Stimulated activated CD4-positive, alpha-beta T cell treated with anti-CD3 and anti-CD28 coated beads, Interleukin-12 subunit alpha, Interleukin-12 subunit beta, amount 100 ng/mL, for 48 hours (primary cell): ENCODE measurements at places on chromosomes 7 and 10.

DNA sequence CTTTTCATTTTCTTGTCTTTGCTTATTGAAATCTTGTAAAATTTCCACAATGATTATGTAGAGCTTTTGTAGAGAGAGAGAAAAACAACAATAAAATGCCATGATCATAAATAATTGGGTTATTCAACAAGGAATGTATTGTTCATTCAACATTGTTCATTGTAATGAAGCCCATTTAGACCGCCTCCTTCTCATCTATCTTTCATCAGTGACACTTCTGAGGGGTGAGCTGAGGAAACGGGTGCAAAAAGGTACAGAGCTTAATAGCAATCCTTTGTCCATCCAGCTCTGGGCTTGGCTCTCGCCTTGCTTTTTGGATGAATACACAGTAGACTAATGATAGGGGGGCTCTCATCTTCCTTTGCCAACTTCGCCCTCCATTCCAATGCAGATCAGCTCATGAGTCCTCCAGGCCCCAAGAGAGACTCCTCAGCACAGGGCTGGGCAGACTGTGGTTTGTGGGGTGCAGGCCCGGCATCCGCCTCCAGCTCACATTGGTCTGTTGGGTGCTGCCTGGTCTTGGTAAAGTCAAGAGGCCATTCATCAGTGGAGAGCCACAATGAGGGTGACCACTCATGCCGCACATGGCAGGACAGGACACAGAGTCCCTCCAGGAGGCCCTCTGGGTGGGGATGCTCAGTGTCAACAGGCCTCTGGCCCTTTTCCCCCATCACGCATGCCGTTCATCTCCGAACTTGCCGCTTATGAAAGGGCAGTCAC, 17.9 kb upstream of the PPA1 start:
- DNase-seq, result no peak

DNA sequence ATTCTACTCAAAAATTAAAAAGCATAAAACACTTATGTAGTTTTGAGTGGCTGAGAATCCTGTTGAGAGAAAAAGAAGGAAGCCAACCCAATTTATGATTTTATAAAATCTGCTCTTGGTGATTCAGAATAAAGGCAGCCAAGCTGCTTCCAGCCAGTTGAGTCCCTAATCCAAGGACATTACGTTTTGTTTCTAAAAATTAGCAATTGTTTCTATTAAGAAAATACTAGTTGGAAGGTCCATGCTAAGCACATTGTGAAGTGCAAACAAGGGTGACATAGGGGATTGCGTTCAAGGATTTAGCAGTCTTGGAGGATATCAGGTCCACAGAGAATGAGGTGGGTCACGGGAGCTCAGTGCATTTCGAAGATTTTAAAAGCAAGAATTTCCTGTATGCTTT, 987.7 kb downstream of the TYW1 start:
- no peak for DNase-seq

DNA sequence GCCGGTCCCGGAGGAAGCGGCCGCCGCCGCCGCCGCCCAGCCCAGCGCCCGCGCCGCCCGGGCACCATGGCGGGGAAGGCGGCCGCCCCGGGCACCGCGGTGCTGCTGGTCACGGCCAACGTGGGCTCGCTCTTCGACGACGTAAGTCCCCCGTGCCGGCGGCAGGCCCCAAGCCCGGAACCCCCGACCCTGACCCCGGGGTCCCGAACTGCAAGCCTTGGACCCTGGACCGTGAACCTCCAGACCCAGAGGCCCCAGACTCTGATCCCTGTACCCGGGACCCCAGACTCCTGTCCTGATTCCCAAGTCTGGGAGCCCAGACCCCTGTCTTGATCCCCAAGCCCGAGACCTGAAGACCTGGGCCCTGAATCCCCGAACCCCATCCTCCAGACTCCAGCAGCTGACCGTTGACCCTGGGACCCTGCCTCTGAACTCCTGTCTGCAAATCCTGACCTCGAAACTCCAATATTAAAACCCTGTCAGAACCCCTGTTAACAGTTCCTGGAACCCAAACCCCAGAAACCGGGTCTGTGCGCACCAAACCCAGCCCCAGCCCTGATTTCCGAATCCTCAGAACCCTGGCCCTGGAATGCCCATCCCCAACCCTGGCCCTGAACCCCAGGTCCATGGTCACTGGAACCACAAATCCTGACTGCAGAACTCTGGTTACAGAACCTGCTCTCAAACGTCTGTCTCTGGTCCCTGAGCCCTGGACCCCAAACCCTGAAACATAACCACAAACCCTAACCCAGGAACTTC, 623 bp downstream of the INPP5A start:
- DNase-seq, result no peak

DNA sequence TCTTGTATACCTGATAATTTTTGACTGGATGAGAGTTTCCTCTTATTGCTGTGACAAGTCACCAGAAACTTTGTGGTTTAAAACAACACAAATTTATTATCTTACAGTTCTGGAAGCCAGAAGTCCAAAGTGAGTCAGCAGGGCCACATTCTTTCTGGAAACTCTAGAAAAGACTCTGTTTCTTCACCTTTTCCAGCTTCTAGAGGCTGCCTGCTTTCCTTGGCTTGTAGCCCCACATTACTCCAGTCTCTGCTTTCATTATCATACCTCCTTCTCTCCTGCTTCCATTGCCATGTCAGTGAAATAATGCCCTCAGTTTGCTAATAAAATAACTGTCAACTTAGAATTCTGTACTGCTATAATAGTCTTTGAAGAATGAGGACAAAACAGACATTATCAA, 65.3 kb downstream of the VCL start:
- DNase-seq, result no peak

DNA sequence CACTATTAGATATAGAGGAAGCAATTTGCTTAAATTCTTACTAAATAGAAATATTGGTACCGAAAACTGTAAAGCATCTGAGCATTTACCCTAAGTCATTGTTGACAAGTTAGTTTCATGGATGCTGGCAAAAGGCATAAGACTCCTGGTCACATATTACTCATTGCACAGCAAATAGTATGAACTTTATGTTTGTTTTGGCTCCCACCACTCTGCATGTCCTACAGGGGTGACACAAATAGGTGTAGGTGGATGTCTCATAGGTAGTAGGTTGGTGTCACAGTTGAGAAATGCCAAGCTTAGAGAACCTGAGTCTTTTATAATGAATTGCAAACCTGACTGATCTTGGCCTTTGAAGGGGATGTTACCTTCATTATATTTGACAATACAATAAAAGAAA, 199.6 kb upstream of the SEMA3D start:
- DNase-seq, result no peak

- peak; percentile 18 for DNase-seq
These were observed 33.9 kb downstream of the PTER start for GRCh38 chr10:16470747-16471146.

GRCh38 chr7:15555381-15555859, 6.4 kb downstream of the AGMO start:
- DNase-seq, result no peak

DNA sequence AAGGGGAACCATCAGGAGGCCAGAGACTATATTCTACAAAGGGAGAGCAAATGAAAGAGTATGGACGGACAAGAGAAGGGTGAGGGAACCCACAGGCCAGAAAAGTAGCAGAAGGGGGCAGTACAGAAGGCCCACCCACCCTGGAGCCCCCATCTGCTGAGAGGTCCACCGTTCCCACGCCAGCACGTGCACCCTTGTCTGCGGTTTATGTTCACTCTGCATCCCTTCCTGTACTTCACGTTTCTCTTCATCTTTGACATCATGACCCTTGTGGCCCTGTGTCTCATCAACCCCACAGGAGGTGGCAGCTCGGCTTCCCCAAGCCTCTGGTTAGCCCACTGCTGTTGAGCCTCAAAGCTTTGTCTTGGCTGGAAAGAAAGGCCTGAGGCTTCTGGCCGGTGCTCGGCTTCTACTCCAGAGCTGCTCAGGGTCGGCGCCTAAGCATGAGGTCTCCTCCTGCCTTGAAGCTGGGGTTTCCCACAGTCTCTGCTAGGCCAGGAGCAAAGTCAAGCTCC, 138.0 kb downstream of the DLG5 start:
- no peak for DNase-seq

- no peak for DNase-seq
These were observed 4.1 kb downstream of the JCAD start for GRCh38 chr10:30055226-30055662.

DNA sequence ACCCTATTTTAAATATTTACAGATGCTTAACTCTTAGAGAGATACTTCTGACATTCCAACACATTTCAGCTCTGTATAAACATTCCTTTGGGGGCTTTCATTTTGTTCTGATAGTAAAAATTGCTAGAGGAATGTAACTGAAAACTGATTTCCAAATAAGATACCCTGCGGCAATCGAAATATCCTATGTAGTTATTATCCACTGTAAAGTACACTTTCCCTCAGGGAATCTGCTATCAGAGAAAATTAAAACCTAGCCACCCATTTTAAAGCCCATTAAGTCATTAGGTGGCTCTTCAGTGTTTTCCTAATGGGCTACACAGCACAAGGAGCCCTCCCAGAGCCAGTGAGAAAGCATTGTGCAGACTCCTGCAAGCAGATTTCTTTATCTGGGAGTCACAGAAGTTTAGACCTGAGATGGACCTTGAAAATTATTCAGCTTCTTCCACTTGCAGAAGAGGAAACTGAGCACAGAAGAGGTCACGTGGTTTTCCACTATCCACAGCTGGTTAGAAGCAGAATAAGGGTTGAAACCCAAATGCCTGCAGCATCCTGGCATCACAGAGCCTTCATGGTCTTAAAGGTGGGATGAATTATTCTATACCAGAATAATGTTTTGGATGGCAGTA, 12.6 kb upstream of the CPVL start:
- DNase-seq, result no peak

GRCh38 chr7:139641337-139641992, 118.0 kb downstream of the CLEC2L start:
- DNase-seq, result no peak

DNA sequence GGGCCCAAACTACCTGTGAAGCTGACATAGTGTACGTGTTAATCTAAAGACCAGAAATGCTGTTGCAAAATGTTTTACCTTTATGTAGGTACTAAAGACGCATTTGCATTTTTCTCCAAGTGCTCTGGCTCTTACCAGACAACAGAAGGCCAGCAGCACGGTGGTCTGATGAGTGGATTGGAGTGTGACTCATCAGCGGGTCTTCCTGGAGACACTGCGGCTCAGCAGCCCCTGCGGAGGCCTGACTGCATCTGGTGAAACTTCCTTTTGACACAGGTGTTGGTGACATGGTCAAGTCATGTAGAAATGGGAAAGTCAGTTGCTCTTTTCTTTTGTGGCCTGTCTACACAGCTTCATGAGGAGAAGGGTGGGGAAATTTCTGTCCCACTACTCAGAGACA, 723.6 kb downstream of the INHBA start:
- no peak for DNase-seq

DNA sequence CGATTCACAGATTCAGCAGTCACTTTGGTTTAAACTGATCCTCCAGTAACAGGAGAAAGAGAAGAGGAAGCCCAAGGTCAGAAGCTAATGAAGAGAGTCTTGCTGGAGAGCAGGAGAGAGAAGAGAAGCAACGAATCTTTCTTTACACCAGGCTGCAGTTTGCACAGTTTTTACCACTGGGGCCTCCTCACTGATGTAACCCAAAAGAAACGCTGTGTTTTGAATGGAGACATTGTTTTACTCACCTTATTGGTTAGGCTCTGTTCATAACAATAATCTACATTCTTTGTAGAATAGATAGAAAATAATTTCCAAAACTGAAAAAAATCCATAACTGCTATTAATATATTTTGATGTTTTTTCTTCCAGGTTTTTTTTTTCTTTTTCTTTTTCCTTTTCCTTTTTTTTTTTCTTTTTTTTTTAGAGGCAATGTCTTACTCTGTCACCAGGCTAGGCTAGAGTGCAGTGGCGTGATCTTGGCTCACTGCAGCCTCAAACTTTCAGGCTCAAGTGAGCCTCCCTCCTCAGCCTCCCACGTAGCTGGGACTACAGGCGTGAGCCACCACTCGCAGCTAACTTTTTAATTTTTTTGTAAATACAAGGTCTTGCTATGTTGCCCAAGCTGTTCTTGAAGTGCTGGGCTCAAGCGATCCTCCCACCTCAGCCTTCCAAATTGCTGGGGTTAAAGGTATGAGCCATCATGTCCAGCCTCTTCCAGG, 27.6 kb downstream of the LYZL1 start:
- DNase-seq, result no peak

- no peak for DNase-seq
These were observed 25.0 kb downstream of the RTKN2 start for GRCh38 chr10:62243647-62243997.

DNA sequence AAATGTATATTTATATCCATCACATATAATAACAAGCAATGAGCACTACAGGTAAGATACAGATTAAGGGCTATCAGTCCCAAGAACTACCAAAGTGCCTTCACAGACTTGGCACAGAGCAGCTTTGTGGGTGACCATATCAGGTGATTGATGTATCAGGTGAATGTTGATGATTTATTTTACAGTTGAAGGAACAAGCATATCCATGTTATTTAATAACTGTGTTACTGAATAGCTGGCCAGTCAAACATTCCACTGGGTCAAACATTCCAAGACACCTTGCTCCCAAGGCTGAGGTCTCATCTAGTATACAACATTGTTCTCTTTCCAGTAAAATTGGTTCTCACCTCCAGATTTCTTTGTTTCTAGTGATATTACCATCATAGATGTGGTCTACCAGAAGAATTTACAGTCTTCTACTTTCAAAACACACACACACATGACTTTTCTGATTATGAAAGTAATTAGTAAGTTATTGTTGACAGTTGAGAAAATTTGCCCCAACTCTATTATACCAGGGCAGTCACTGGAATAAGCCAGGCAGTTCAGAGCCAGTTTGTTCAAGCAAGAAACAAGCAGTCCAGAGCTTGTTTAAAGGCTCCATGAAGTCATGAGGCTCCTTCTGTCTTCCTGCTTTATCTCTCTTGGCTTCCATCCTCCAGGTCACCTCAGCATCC, 68.2 kb downstream of the ELAPOR2 start:
- no peak for DNase-seq

GRCh38 chr7:85890244-85890811, 703.5 kb upstream of the SEMA3D start:
- no peak for DNase-seq

DNA sequence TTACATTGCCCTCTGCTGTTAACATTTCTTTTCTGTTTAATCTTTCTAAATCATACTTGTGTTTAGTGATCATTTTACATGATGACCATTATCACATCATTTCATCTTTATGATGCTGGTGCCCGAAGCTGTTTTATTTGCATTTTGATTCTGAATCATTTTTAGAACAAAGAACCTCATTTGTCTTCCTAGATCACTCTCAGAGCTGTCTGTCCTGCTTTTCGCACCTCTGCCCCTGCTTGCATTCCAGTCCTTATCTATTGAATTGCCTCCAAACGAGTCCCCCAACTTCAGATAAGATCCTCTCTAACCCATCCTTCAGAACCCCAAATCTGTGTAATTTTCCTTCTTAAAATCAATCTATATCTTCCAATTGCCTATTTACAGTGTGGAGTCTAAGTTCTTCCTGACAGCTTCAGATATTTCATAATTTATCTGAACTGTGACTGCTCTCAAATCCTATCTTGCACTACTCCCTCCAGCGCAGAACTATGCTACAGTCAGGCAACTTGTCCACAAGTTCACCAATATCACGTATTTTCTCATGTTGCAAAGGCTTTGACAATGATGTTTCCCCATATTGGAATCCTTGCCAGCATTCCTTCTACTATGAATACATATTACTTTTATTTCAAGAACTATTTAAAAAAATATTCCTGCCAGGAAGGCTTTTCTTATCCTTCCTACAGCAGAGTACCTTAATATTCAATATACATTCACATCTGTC, 346.5 kb upstream of the CACNA2D1 start:
- no peak for DNase-seq
